GM23338 (cell line): ENCODE measurements at places on chromosomes 3 and 15. TPM values are rescaled to one million over a fixed set of nuclear protein-coding genes. Genes with fewer than 3 reads are reported as not detected.
A peak's percentile ranks its signal among the peaks of the same experiment; 100 is the strongest.

- H3K27ac ChIP-seq, result no peak overlapping the region
- H3K4me1 ChIP-seq, result no peaks in the 10 kb centered on the region
- H3K4me3 ChIP-seq, result no peak overlapping the region
Observed at GRCh38 chr15:60299452-60300047, 98.2 kb downstream of the ANXA2 start.

ATP13A4 gene
- not detected in 2 replicates for total RNA-seq

ROPN1 gene
- 0.27 TPM in 1 of 2 replicates, not detected in the other for total RNA-seq

SLC22A13 gene
- 0.47 and 0.66 TPM in 2 replicates for total RNA-seq

KIF15 gene
- 21.2 and 26.2 TPM in 2 replicates for total RNA-seq

GRCh38 chr3:42184651-42185443, 81.1 kb downstream of the CCK start:
- H3K27ac ChIP-seq, result peak overlapping the region; percentile 91; the same call in 1 of the 2 replicates
- peaks cover 17% of the 10 kb centered on the region for H3K4me1 ChIP-seq
- no peaks in the 10 kb centered on the region; the same call in 1 of the 2 replicates for H3K36me3 ChIP-seq
- H3K4me3 ChIP-seq, result no peak overlapping the region

H1-8 gene
- not detected in 2 replicates for total RNA-seq

DNA sequence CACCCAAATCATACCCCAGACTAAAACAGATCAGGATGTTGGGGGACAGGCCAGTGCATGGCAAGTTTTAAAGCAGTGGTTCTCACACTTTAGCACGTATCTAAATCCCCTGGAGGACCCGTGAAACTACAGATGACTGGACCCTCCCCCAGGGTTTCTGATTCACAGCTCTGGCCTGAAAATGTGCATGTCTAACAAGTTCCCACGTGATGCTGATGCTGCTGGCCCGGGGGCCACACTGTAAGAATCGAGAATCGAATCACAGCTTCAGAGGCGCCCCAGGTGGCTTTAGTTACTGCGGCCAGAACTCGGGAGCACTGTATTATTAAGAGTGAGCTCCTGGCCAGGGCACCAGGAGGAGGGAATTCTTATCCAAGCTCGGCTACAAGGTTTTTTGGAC, 11.6 kb downstream of the ADAMTS17 start:
- H3K27me3 ChIP-seq, result no peaks in the 10 kb centered on the region
- H3K27ac ChIP-seq, result no peak overlapping the region
- no peaks in the 10 kb centered on the region for H3K4me1 ChIP-seq
- no peak overlapping the region for H3K4me3 ChIP-seq
- no peak for DNase-seq
- no peaks in the 10 kb centered on the region for H3K36me3 ChIP-seq

SCAANT1 gene
- total RNA-seq, result not detected in 2 replicates

- no peaks in the 10 kb centered on the region for H3K27me3 ChIP-seq
- no peak overlapping the region for H3K27ac ChIP-seq
- H3K36me3 ChIP-seq, result no peaks in the 10 kb centered on the region
- peaks cover 7% of the 10 kb centered on the region; the same call in 1 of the 2 replicates for H3K4me1 ChIP-seq
- no peak overlapping the region for H3K4me3 ChIP-seq
Observed at GRCh38 chr3:188007897-188008296, 146.1 kb upstream of the LPP start.

DNA sequence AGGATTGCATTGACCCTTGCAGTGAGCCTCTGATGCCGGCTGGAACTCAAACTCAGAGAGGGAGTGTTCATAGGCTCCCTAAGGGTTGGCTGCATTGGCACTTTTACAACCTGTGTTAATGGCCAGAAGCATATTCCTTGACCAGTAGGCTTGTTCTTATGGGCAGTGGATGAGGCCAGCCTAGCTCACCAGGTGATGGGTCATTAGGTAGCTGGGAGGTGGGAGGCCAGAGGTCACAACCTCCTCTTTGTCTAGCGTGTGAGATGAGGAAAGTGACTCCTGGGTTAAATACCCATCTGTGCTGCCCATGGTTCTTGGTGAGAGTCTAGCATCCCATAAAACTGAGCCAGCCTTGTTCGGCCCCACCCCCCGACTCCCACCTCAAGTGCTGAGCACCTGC, 275.7 kb upstream of the CTNNB1 start:
- no peak for DNase-seq
- no peaks in the 10 kb centered on the region for H3K36me3 ChIP-seq
- no peak overlapping the region for H3K4me3 ChIP-seq
- no peak overlapping the region for H3K27ac ChIP-seq
- no peaks in the 10 kb centered on the region for H3K27me3 ChIP-seq
- H3K4me1 ChIP-seq, result peaks cover 42% of the 10 kb centered on the region

DNA sequence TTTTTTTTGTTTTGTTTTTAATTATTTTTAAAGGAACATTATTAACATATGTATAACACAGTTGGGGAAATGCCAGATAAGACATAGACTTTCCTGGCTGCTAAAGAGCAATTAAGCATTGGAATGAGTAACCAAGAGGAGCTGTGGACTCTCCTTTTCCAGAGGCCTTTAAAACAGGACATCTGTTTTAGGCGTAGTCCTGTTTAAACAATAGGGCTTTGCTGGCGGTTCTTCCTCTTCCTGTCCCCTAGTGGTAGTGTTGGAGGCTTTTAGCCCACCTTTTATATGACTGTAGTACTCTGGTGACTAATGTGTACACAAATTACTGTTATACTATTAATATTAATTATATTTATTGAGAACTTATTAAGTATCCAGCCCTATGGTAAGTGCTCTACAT, 81.9 kb downstream of the PPARG start:
- no peaks in the 10 kb centered on the region for H3K36me3 ChIP-seq
- H3K27me3 ChIP-seq, result no peaks in the 10 kb centered on the region
- DNase-seq, result peak; percentile 61
- no peak overlapping the region for H3K27ac ChIP-seq
- no peak overlapping the region for H3K4me3 ChIP-seq
- H3K4me1 ChIP-seq, result peaks cover 2% of the 10 kb centered on the region; the same call in 1 of the 2 replicates

TRIM71 gene
- 318 and 346 TPM in 2 replicates for total RNA-seq

ZNF660 gene
- total RNA-seq, result 6.1 and 10.1 TPM in 2 replicates

GRCh38 chr15:74775132-74775562, 6.7 kb upstream of the CSK start:
- no peak overlapping the region for H3K4me3 ChIP-seq
- H3K4me1 ChIP-seq, result peaks cover 14% of the 10 kb centered on the region; the same call in 1 of the 2 replicates
- H3K27me3 ChIP-seq, result peaks cover 4% of the 10 kb centered on the region
- no peak overlapping the region for H3K27ac ChIP-seq

GRCh38 chr3:69325151-69325550, 60.7 kb downstream of the FRMD4B start:
- no peak overlapping the region for H3K27ac ChIP-seq
- no peak for DNase-seq
- H3K4me3 ChIP-seq, result no peak overlapping the region
- no peaks in the 10 kb centered on the region for H3K27me3 ChIP-seq

DNA sequence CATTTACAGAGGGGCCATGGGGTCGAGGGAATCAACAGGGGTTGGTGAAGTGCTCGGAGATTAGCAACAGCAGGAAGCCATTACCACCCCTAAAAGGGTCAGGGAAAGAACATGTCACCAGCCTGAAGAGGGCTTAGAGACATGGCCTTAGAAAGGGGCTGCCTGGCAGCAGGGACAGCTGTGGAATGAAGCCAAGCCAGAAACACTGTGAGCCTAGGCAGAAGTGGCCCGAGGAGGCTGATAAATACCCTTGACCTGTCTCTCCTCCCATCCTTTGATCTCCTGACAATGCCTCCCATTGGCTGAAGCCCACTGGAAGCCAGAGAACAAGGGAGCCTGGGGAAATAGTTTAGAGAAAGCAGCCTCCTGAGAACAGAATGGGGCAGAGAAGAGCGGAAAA, 31.4 kb downstream of the GPD1L start:
- peak; percentile 28 for DNase-seq
- H3K4me3 ChIP-seq, result no peak overlapping the region
- H3K27me3 ChIP-seq, result no peaks in the 10 kb centered on the region
- H3K36me3 ChIP-seq, result no peaks in the 10 kb centered on the region

ETV5 gene
- 48.4 and 57.1 TPM in 2 replicates for total RNA-seq

SIAH2 gene
- 15.3 and 28.8 TPM in 2 replicates for total RNA-seq

DNA sequence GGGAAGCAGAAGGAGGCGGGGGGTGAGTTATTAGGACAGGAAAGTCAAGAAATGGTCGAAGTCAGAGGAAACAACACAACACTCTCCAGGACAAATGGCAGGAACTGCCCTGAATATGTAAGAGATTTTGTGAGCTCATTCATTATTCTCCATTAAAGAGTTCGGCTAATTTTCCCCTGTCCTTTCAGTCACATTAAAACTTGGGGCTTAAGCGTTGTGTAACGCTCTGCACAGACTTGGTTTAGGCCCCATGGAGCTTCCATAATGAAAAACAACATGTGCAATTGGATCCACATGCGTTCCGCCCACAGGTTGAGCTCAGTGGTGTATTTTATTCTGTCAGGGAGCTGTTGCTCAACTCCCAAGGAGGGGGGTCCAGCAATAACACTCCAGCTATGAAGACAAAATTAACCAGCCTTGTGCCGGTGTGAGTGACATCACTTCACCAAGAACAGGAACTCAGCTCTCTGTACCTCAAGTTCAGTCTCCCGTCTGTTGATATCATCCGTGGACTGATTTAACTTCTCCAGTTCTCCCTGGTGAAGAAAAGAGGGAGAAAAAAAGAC, 2.3 kb downstream of the SH3BP5 start:
- peaks cover 31% of the 10 kb centered on the region for H3K4me1 ChIP-seq
- peaks cover 31% of the 10 kb centered on the region for H3K27me3 ChIP-seq
- no peak for DNase-seq
- H3K4me3 ChIP-seq, result no peak overlapping the region

GRCh38 chr15:29945943-29946596, 123.8 kb upstream of the TJP1 start:
- H3K4me3 ChIP-seq, result no peak overlapping the region
- no peak overlapping the region for H3K27ac ChIP-seq

GRCh38 chr15:99369196-99369595, 117.9 kb downstream of the LRRC28 start:
- H3K27ac ChIP-seq, result no peak overlapping the region
- H3K27me3 ChIP-seq, result no peaks in the 10 kb centered on the region
- no peaks in the 10 kb centered on the region for H3K36me3 ChIP-seq
- no peaks in the 10 kb centered on the region for H3K4me1 ChIP-seq

DNA sequence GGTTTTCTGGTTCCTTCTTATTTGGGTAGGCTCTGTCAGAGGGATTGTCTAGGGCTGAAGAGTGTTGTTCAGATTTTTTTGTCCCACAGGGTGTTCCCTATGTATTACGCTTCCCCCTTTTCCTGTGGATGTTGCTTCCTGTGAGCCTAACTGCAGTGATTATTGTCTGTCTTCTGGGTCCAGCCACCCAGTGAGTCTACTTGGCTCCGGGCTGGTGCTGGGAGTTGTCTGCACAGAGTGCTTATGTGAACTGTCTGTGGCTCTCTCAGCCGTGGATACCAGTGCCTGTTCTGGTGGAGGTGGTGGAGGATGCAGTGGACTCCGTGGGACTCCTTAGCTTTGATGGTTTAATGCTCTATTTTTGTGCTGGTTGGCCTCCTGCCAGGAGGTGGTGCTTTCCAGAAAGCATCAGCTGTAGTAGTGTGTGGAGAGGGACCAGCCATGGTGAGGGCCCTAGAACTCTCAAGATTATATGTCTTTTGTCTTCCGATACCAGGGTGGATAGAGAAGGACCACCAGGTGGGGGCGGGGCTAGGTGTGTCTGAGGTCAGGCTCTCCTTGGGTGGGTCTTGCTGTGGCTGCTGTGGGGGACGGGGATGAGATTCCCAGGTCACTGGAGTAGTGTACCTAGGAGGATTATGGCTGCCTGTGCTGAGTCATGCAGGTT, 53.8 kb downstream of the CCDC66 start:
- DNase-seq, result no peak
- no peaks in the 10 kb centered on the region for H3K27me3 ChIP-seq
- H3K27ac ChIP-seq, result no peak overlapping the region
- H3K4me1 ChIP-seq, result peaks cover 11% of the 10 kb centered on the region

DNA sequence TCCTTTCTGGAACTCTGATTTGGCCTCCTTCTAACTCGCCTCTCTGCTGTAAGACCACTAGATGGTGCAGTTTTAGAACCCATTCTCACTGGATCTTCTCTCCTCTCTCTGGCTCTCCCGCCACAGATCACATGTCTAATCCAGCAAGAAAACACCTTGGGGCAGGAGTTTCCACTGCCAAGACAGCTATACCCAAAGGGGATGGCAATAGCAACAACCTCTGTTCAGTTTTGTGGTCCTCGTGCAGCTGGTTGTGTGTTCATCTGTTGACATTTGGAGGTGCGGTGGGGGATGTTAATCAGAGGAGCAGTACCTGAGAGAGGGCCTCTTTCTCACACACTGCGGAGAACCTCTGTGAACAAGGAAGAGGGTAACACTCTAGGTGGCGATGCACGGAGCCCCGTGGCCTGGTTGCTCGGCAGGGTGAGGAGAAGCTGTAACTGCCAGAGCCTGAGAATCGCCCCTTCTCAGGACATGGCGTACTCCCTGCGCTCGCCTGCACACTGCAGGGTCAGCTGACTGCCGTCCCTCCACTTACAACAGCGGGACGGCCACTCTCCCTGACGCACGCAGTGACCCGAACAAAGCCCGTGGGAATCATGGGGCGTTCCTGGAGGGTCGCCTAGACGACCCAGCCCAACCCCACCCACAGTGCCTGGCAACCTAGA, at the start of gene TEX55:
Gene TEX55, plus strand, starts transcription at position 666 of the 668 bp plus-strand sequence. CDS start 25 bp downstream, outside the sequence.
- no peak within 1 kb of the TSS for H3K4me3 ChIP-seq
- no peak within 1 kb of the TSS for H3K27ac ChIP-seq
- DNase-seq, result peak; percentile 83
- H3K4me1 ChIP-seq, result no peaks in the 10 kb centered on the region
- H3K36me3 ChIP-seq, result no peaks in the 10 kb centered on the region

LTK gene
- total RNA-seq, result 0.14 TPM in 1 of 2 replicates, not detected in the other

DNA sequence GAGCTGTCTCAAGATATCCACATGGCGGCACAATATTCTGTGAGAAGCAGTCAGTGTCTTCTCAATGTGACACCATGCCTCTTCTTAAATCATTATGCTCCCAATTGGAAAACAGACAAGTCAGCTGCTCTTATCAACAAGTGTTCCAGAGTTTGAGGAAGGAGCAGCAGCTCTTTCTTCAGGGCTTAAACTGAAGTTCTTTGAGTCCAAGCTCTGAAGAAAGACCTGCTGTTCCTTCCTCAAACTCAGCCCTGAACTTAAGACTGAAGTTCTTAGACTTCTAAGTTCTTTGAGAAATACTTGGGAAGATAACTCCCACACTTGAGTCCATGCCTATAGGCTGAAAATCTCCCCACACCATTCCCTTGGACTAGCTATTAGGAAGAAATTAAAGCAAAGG, 43.4 kb downstream of the NPTN start:
- no peak for DNase-seq
- no peak overlapping the region for H3K27ac ChIP-seq
- H3K4me1 ChIP-seq, result peaks cover 8% of the 10 kb centered on the region; the same call in 1 of the 2 replicates

GRCh38 chr3:126155280-126155640, 25.1 kb downstream of the ALDH1L1 start:
- H3K36me3 ChIP-seq, result no peaks in the 10 kb centered on the region
- H3K27me3 ChIP-seq, result no peaks in the 10 kb centered on the region
- no peak overlapping the region for H3K27ac ChIP-seq

RLBP1 gene
- not detected in 2 replicates for total RNA-seq

DNA sequence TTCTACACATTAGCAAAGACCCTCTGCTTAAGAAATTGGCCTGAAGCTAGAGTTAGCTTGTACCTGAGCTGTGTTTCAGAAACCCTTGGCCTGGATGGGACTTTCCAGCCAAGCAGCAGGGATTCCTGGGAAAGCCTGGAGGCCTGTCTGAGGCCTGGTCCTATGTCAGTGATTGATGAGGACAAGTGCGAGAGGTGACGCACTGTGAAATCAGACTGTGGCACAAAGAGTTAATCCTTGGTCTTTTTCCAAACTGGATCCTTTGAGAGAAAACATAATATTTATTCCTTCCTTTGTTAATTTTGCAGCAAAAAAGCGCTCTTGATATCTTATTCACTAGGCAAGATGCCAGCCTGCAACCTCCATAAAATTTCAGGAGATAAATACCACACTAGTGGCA, 225.0 kb upstream of the ATP11B start:
- peaks cover 41% of the 10 kb centered on the region for H3K4me1 ChIP-seq
- H3K27me3 ChIP-seq, result no peaks in the 10 kb centered on the region
